Stomach (tissue), 19 donors: ENCODE measurements at places on chromosomes 1 and 21. TPM values are rescaled to one million over a fixed set of nuclear protein-coding genes. Genes with fewer than 3 reads are reported as not detected.

Gene IGFN1
- polyA plus RNA-seq: 0.15 TPM

Gene FHAD1
- 1.1 TPM for polyA plus RNA-seq

Gene IL24
- not detected for polyA plus RNA-seq

Gene KRTAP6-2
- not detected for polyA plus RNA-seq

Gene ECM1
- 6.8 TPM for polyA plus RNA-seq

Gene GJA8
- polyA plus RNA-seq: not detected

Gene FALEC
- polyA plus RNA-seq: not detected

Gene OR2T2
- polyA plus RNA-seq: not detected

Gene PLEKHN1
- polyA plus RNA-seq: 13.6 TPM

Gene LPAR3
- 0.31 TPM for polyA plus RNA-seq

Gene RHBDL2
- polyA plus RNA-seq: 4.5 TPM

Gene MAP3K7CL
- polyA plus RNA-seq: 5.2 TPM

Gene CRNN
- 209 TPM for polyA plus RNA-seq

Gene LHX8
- polyA plus RNA-seq: not detected

Gene CENPL
- polyA plus RNA-seq: 2.6 TPM

Gene TNFRSF9
- polyA plus RNA-seq: 0.08 TPM

Gene C1orf52
- polyA plus RNA-seq: 16.8 TPM

Gene CADM3
- 2.9 TPM for polyA plus RNA-seq

Gene BTF3L4
- 42.7 TPM for polyA plus RNA-seq

Gene OR2T11
- not detected for polyA plus RNA-seq

Gene CFHR2
- polyA plus RNA-seq: not detected

Gene PODN
- polyA plus RNA-seq: 8.3 TPM

Gene SPATA6
- 12.4 TPM for polyA plus RNA-seq

Gene KCNJ6
- polyA plus RNA-seq: under 0.01 TPM
